HuH-7 (cell line): ENCODE measurements at places on chromosomes 3 and 15.
A peak's percentile ranks its signal among the peaks of the same experiment; 100 is the strongest.

- DNase-seq = no peak
These were observed 59.5 kb downstream of the LRRC28 start for GRCh38 chr15:99310745-99311144.

- peak; percentile 42 for DNase-seq
These were observed 31.0 kb upstream of the SLCO2A1 start for GRCh38 chr3:134060561-134061385.

- DNase-seq = no peak
These were observed 248.7 kb upstream of the CBLB start for GRCh38 chr3:106117490-106117858.

DNA sequence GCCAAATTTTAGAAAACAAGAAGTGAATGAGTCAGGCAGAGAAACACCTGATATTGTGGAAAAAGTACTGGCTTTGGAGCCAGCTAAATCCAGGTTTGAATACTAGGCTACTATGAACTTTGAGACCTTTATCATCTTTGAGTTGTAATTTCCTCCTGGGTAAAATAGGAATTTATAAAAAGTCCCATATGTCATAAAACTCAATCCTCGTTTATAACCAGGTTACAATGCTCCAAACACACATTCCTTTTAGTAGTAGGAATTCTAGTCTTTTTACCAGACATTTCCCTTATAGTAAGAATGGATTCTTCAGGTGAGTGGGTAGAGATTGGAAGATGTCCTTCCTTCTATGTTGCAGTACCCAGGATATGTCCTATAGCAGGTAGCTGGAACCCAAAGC lies 16.7 kb upstream of the DPH6 start:
- DNase-seq = no peak

- no peak for DNase-seq
These were observed 33.1 kb downstream of the RAB11A start for GRCh38 chr15:65902373-65902772.

DNA sequence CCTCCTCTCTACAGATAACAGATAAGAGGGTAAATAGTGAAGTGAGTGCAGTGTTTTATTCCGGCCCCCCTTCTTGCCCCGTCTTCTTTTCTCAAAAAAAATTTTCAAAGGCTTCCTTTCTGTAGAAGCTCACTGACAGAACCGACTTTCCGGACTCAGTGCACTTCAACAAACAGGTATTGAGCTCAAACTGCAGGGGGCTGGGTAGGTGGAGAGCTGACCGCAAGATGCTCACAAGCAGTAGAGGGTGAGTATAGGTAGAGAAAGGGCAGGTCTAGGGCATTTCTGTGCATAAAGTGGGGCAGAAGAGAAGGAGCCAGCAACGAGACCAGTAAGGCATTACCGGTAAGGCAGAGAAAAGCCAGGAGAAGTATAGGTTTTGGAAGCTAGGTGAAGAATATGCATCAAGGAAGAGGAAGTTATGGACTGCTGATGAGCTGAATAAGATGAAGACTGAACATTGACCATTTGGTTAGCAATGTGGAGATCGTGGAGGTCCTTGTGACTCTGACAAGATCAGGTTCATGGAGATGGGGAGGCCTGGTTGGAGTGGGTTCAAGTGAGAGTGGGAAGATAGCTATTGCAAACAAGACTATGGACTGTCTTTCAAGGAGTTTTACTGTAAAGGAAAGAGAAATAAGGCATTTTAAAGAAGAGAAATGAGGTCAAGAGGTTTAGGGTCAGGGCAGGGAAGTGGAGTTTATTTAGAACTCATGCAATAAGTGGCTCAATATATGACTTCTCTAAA lies 97.4 kb downstream of the ST6GAL1 start:
- no peak for DNase-seq
